Upper lobe of left lung (tissue), 6 donors: ENCODE measurements at places on chromosomes 1 and 21.

- no peak for DNase-seq
Observed at GRCh38 chr1:34070201-34070836, 94.7 kb downstream of the CSMD2 start.

GRCh38 chr1:241822846-241823245 is 25.2 kb upstream of the EXO1 start:
- DNase-seq = no peak

- peak; percentile 79 for DNase-seq
Observed at GRCh38 chr1:180507795-180508724, 5.7 kb upstream of the ACBD6 start.

- DNase-seq = no peak
Observed at GRCh38 chr1:84735483-84735882, 45.2 kb upstream of the SSX2IP start.

GRCh38 chr1:179476484-179476883 is 99.3 kb downstream of the NPHS2 start:
- DNase-seq = no peak

GRCh38 chr1:91548376-91549040 is 47.9 kb downstream of the CDC7 start:
- no peak for DNase-seq

- no peak for DNase-seq
Observed at GRCh38 chr21:28160378-28160777, 832.3 kb downstream of the LTN1 start.
